ENCODE measurements at places on chromosomes 16 and 17.
A peak's percentile ranks its signal among the peaks of the same experiment; 100 is the strongest.

- no peak for DNase-seq
Observed at GRCh38 chr16:72012607-72013006, 4.1 kb downstream of the DHODH start.

- no peak for DNase-seq
Observed at GRCh38 chr16:12119562-12119961, 143.0 kb downstream of the SNX29 start.

DNA sequence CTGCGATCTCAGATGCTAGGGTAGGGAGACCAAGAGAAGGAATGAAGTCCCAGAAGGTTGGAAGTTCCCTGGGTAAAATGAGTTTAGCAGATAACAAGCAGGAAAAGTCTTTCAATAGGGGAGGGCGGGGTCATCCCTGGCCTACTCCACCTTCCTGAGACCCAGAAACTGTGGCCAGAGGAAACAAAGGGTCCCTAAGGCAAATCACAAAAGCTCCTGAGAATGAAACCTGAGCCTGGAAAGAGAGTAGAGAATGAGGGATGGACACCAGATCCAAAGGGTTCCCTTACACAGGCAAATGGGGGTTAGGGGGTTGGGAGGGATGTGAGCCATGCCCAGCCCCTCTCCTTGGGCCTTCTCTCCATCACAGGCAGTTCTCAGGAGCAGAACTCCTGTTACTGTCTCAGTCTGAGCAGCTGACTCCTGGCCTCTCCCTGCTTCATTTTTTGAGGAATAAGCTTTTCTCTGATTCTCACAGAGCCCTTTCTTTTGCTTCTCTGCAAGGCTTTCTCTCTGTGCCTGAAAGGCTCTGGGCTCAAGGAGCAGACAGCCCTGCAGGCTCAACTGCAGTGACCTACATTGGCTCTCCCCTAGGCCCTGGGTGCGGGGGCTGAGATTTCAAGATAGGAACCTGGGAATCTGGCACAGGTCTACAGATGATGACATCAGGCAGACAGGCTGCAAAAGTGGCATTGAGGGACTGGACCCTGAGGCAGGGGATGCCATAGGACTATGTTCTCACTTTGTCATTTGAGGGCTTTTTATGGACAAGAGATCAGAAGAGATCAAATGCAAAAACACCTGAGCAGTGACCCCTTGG, 9.8 kb upstream of the NR1D1 start:
- no peak for DNase-seq

GRCh38 chr17:1588821-1589585, 26.4 kb upstream of the PITPNA start:
- DNase-seq = no peak

DNA sequence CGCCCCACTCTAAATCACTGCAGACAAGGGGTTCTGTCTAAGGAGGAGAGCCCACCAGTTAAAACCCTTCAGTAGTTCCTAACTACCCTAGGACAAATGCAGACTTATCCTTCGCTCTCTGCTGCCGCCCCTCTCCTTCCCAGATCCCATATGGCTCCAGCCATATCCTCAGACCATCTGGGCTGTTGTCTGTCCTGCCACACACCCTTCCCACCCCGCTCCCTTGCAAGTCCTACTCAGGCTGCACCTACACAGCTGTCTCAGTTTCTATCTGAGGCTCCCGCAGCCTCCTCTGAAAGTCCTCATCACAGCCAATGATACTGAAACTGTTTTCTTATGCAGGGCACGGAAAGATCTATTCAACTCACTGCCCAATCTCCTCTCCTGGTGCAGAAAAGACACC, 720 bp upstream of the BCKDK start:
- no peak for DNase-seq

GRCh38 chr16:67943619-67944504, at the start of gene LCAT:
LCAT (minus strand) TSS chr16:67944120; CDS start chr16:67944101, 19 bp downstream.
- no peak for DNase-seq

DNA sequence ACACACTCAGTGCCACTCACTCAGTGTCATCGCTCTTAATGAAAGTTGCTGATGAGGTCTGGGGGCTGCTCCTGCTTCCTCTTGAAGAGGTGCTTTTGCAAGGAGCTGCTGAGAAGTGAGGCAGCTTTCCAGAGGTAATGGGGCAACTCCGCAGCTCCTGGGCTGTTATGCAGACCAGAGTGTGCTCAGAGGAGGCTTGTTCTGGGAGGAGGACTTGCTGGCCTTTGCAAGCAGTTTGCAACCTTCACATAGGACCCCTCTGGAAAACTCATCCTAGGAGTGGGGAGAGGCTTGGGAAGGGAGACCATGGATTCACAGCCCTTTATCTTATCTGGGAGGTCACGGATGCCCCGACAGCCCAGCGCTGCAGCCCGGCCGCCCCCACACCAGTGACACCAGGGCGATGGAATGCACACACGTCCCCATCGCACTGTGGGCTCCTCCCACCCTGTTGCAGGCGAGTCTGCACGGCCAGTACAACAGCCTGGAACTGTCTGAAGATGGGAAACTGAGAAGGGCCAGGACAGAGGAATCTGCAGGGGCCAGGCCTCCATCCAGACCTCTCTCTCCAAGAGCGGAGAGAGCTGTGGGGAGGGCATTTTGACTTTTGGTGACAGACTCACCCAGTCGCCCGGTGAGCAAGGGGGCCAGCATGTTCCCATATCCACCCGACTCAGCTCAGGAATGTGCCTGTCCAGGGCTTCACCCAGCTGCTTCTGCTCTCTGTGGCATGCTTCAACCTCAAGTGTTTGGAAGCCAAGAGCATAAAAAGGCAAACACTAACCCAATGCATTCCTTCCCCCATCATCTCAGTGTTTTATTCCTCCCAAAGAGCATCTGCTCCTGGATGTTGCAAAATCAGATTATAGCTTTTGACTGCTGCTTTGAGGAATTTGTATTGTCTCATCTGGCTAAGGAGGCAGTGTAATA, 78.6 kb upstream of the ZNF469 start:
- no peak for DNase-seq

- DNase-seq = no peak
Observed at GRCh38 chr17:1813088-1813487, 16.6 kb downstream of the SMYD4 start.

GRCh38 chr16:19874026-19874425, 10.6 kb downstream of the GPRC5B start:
- DNase-seq = no peak

- no peak for DNase-seq
Observed at GRCh38 chr17:51046514-51047384, 73.9 kb downstream of the SPAG9 start.

DNA sequence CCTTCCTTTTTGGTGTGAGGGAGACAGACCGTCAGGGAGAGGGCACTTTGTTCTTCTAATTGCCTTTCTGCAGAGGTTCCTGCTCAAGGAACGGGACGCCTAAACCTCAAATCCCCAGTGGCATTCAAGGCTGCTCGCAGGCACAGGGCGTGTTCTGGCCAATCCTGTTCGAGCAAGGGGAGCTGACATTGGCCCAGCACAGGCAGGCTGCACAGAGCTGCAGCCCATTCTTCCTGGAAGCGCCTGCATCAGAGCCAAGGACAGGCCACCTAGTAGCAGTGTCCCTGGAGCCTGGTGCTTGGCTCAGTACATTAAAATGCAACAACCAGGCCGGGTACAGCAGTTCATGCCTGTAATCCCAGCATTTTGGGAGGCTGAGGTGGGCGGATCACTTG, 72.2 kb upstream of the CREBBP start:
- no peak for DNase-seq

DNA sequence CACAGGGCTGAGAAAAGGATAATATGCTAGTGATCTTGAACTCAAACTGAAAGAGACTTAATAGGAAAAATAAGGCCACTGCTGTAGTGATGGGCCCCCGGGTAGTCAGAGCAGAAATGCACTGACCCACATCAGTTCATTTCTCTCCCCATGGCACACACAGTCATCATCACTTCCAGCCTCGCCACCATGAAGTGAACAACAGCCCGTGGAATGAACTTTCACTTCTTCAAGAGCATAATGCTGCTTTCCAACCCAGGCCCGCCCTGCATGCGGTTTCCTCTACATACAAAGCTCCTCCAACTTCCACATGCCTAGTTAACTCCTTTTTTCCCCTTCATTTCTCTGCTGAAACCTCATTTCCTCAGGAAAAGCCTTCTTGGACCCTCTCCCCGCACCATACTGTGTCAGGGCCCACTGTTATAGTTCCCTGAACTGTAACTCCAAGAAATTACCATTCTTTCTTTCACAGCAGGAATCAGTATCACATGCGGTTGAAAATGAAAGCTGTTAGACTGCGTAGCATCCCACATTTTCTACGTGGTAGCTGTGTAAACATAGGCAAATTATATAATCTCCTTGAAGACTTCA, 65.8 kb upstream of the SMIM36 start:
- DNase-seq = peak; percentile 36

- no peak for DNase-seq
Observed at GRCh38 chr17:44309472-44309871, 1.1 kb downstream of the RUNDC3A start.

- DNase-seq = peak; percentile 65
Observed at GRCh38 chr17:78759203-78759968, 22.7 kb downstream of the CYTH1 start.

- DNase-seq = no peak
Observed at GRCh38 chr17:47915776-47916398, 19.9 kb downstream of the SP2 start.

GRCh38 chr16:1481906-1482835, 6.6 kb downstream of the PTX4 start:
- no peak for DNase-seq

DNA sequence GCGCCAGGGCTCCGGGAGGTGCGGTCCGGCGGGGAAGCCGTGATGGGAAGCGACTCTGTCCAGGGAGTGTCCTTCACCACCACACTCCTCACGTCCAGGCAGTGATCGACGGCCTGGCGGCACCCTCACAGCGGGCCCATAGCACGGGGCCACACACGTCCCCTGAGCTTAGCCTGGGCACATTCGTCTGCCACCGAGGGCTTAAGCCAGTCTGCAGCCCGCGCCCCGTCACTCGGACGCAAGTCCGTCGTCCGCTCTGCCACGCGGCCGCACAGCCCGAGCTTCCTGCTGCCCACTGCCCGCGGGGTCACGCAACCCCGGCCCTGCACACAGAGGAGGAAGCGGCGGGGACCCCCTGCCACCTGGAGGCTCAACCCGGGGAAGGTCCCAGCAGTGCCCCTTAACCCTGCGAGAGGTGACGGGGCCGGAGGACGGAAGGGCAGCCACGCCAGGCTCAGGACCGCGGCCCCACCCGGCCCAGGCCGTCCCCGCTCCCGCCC, 3.0 kb upstream of the TBX2 start:
- no peak for DNase-seq

GRCh38 chr16:51526621-51527020, 375.6 kb upstream of the SALL1 start:
- DNase-seq = no peak

DNA sequence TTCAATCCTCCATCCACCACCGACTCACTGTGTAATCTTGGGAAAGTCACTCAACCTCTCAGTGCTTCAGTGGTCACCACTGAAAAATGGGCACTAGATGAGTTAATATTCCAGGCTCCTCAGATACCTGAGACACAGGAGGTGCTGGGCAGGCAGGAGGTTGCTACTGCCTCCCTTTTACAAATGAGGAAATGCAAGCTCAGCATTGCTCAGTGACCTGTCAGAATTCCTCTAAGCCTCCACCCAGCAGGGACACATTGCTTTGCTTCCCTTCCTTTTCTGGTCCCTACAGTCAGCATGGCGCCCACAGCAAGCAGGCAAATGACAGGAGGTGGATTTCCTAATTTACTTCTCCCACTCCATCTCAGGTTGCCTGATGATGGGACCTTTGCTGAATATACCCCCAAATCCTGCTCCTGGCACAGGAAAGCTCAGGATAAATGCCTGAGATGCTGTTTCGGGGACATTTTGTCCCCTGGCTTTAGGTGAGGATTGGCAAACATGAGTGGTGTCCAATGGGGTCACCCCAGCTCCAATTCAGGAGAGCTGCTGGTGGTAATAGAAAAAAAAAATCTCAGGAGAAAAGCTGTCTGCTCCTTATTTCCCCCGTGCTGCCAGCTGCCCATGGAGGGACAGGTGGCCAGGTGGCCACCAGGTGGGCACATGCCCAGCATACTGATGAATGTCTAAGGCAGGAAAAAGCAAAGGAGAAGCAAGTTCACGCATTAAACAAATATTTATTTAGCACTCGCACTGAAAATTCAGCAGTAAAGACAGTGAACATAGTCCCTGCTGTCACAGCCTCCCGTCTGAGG, 5.0 kb upstream of the KRT13 start:
- DNase-seq = no peak

DNA sequence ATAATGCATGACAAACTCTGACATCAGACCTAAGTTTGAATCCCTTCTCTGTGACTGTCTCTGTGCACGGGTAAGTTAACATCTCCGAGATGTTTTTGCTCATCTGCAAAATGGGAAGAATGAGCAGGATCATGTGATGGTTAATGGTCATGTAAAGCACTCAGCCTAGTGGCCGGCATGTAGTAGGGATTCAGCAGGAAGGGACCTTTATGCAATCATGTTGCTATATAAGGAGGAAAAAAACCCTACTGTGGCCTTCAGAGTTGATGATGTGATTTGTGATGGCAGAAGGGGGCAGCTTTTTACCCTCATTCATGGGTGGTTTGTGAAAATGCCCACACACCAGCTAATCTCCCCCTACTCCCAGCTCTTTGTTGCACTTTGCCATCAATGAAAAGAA, 24.1 kb downstream of the CLEC16A start:
- DNase-seq = no peak

DNA sequence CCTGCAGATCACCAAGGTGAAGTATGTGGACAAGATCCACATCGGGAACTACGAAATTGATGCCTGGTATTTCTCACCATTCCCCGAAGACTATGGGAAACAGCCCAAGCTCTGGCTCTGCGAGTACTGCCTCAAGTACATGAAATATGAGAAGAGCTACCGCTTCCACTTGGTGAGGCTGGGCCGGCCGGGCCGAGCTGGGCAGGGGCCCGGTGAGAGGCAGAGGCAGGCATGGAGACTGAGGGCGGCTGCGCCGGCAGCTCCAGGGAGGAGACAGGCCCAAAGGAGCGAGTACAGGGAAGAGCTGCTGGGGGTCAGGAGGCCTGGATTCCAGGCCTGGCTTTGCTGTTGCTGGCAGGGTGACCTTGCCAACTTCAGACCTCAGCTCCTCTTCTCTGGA, 8.3 kb downstream of the PRSS8 start:
- no peak for DNase-seq

- no peak for DNase-seq
Observed at GRCh38 chr16:53771655-53772497, 67.9 kb downstream of the FTO start.

GRCh38 chr16:22670551-22671041, 143.4 kb upstream of the HS3ST2 start:
- DNase-seq = no peak

DNA sequence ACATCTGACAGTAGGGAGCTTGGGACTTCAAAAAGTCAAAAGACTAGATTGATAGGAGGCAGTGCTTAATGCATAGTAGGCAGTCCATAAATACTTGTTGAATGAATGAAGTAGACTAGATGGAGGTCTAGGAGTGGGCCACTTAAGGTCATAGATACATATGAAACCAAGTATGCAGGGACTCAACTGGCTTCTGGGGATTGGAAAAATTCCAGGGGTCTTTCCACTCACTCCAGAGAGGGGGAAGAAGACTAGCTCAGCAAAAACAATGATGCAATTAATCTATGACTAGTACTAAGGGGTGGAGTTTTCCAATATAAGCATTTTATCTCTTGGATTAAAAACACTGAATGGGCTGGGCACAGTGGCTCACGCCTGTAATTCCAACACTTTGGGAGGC, 298.3 kb upstream of the XYLT1 start:
- DNase-seq = no peak

Data from activated naive CD8-positive, alpha-beta T cell treated with anti-CD3 and anti-CD28 coated beads, Interleukin-2, amount 10 ng/mL, durations not matched to agents 7 days and 5 days (primary cell).